ENCODE measurements at places on chromosomes 6 and 20.

- no peak for DNase-seq
Measured at GRCh38 chr6:3328796-3329195, 70.0 kb downstream of the PSMG4 start.

DNA sequence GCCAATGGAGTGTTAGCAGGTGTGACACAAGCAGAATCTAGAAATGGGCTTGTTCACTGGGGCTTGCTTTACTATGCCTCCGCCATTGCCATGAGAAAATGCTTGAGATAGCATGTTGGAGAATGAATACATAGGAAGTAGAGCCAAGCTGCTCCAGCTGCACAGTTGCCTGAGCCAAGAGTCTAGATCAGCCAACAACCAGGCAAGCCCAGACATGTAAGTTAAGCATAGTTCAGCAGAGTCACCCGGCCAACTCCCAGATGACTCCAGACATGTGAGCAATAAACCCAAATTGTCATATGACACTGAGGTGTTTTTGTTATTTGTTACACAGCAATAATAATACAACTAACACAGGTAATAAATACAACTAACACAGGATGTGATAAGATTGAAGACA, 167.9 kb downstream of the HAO1 start:
- no peak for DNase-seq

GRCh38 chr6:75693534-75693933, 55.5 kb upstream of the MYO6 start:
- DNase-seq: no peak

GRCh38 chr20:49475292-49476015, 7.0 kb downstream of the KCNB1 start:
- no peak for DNase-seq

GRCh38 chr6:28953585-28954258, 29.9 kb upstream of the TRIM27 start:
- DNase-seq: no peak

DNA sequence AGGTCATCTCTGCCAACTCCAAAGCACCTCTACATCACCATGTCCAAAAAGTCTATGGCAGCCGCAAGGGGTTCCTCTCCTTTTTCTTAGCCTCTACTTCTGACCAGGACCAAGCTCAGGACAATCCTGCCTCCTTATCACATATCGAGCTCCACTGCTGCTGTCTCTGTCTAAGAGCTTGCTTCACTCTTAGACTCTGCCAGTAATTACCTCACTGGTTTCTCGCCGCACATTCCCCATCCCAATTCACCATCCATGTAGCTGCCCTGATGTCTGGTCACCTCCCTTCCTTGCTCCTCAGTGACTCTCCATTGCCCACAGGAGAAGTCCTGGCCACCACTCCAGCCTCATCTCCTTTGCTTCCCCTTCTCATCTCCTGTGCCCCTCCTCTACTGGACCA, 24.1 kb upstream of the PI16 start:
- DNase-seq: no peak

DNA sequence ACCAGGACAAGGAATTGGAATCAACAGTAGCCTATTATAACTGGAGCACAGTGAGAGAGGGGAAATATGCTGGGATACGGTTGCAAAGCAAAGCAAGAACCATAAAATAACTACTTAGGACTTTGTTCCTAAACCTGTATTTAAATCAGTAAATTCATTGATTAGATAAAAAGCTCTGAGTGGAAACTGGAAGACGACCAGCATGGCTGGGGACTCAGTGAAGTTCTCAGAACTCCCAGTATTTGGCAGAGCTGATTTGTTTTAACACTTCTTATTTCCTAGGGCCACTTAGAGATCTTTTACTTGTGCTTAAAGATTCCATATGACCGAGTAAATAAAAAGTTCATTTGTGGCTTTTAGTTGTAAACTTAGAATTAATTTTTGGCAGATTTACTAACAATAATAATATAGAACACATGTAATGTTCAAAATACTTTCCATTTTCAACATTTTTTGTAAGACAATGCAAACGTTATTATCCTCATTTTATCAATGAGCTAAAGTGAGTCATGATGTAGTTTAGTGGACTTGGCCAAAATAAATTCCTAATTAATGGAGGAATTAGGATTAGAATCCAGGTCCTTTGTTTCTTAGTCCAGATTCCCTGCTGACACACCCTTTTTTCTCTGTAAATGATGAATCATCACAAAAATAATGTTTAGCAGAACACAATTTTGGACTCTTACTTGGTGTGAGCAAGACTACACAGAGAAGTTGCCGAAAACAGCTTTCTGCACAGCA, 392.9 kb downstream of the GJA1 start:
- DNase-seq: no peak

GRCh38 chr6:21914121-21914973, 320.8 kb downstream of the SOX4 start:
- DNase-seq: peak; percentile 14

GRCh38 chr6:125699591-125699990, 49.8 kb upstream of the HEY2 start:
- DNase-seq: no peak

DNA sequence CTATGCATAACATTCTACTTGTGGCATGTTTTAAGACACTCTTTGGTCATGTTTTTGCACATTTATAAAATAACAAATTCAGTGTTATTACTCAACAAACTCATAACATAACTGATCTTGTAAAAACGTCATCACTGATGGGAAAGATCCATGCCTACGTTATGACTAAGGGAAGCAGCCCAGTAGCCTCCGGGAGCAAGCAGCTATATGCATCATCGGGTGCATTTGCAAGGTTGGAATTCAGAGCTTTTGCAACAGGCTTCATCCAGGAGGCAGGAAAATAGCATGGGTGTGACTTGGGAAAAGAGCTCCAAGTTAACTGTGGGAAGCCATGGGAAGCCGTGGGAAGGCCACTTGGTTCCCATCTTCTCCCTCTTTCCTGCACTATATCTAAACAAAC, 271.6 kb upstream of the SGK1 start:
- no peak for DNase-seq

- DNase-seq: no peak
Measured at GRCh38 chr6:47352194-47352920, 42.7 kb upstream of the TNFRSF21 start.

DNA sequence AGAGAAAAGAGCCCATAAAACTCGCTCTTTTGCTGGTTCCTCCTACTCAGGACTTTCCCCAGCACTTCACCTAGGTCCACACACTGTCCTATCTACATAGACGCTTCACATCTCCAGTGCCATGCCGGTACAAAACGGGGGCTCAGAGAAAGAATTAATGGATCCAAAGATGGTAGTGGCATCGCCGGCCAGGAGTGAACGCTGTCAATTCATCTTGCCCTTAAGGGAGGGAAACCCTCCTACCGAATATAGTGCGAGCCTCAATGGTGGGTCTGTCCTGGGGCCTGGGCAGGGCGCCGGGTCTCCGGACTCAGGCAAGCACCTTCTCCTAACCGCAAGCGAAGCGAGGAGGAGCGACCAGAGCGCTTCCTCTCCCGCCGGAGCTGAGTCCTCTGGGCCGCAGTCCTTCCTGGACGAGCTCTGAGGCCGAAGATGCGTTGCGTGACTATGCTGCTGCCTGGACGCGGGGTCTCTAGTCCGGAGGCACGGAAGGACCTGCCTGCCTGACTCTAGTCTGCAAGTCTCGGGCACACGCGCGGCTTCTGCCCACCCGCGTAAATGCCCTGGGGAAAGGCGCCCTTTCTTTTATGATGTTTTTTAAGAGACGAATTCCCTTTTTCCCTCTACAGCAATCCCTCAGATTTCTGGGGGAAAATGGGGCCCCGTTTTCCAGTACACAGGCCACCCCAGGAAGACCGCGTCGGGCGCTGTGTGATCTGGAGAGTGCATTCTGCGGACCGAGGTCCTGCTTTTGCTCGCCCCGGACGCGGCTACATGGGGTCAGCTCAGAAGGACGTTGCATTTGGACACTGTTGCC, 100.1 kb upstream of the PRDM1 start:
- DNase-seq: no peak

- DNase-seq: no peak
Measured at GRCh38 chr6:156846845-156847599, 69.8 kb downstream of the ARID1B start.

GRCh38 chr20:20405623-20406022, 37.7 kb downstream of the INSM1 start:
- no peak for DNase-seq

- no peak for DNase-seq
Measured at GRCh38 chr6:91043751-91044150, 456.9 kb upstream of the MAP3K7 start.

DNA sequence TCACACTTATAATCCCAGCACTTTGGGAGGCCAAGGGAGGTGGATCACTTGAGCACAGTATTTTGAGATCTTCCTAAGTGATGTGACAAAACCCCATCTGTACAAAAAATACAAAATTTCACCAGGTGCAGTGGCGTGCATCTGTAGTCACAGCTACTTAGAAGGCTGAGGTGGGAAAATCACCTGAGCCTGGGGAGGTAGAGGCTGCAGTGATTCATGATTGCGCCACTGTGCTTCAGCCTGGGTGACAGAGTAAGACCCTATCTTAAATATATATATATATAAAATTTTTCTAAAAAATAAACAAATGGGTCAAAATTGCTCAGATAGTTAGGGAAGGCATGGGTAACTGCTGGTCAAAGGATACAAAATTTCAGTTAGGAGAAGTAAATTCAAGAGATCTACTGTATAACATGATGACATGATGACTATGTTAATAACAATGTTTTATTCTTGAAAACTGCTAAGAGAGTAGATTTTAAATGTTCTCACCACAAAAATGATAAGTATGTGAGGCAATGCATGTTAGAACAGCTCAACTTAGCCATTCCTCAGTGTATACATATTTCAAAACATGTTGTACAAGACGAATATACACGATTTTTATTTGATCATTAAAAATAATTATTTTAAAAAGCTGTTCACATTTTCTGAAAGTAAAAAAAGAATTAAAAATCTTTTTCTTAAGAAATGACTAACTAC, 24.4 kb downstream of the TBC1D32 start:
- no peak for DNase-seq

DNA sequence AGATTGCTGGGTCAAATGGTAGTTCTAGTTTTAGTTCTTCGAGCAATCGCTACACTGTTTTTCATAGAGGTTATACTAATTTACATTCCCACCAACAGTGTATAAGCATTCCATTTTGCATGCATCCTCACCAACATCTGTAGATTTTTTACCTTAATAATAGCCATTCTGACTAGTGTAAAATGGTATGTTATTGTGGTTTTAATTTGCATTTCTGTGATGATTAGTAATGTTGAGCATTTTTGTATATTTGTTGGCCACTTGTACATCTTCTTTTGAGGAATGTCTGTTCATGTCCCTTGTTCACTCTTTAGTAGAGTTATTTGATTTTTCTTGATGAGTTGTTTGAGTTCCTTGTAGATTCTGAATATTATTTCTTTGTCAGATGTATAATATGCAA, 236.2 kb downstream of the GRM1 start:
- no peak for DNase-seq

- no peak for DNase-seq
Measured at GRCh38 chr6:167452338-167453081, 127.6 kb downstream of the TTLL2 start.

DNA sequence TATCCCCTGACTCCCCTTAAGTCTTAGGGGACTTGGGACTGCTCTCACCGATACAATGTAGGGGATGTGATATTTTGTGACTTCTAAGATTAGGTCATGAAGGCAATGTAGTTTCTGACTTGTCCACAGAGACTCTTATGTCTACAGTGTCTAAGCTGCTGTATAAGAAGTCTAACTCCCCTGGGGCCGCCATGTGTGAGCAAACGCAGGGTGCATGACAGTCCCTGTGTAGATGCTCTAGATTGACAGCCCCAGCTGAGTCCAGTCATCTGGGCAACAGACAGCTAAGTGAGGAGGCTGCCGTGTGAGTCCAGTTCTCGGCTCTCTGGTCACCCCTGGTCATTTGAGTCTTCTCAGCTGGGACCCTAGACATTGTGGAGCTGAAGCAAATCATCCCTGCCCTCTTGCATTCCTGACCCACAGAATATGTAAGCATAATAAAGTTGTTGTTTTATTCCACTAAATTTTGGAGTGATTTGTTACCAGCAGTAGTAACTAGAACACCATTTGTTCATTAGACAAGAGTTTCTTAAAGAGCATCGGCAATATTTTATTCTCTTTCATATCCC, 743.3 kb upstream of the CHD6 start:
- no peak for DNase-seq

GRCh38 chr6:167572841-167573271, 248.0 kb downstream of the TTLL2 start:
- DNase-seq: no peak

GRCh38 chr6:12012038-12012557, at the start of gene HIVEP1:
Gene HIVEP1 (plus strand): TSS chr6:12012312. CDS start chr6:12015629, 3,317 bp downstream.
- peak; percentile 7 for DNase-seq

DNA sequence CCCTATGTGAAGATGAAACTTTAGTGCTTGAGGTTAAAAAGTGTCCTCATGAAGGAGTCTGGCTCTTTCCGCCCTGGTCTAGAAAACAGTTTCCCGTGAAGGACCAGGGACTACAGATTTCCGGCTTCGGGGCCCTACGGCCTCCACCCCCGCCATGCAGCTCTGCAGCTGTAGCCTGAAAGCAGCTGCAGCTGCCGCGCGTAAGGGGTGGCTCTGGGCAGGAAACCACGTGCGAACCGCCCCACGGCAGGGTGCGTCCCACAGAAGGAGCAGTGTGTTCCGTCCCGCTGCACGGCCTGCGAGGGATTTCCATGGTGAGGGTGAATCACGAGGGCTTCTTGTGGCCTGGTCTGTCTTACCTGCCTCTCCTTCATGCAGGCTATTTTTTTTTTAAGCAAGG, 117.0 kb downstream of the ERMARD start:
- DNase-seq: no peak

DNA sequence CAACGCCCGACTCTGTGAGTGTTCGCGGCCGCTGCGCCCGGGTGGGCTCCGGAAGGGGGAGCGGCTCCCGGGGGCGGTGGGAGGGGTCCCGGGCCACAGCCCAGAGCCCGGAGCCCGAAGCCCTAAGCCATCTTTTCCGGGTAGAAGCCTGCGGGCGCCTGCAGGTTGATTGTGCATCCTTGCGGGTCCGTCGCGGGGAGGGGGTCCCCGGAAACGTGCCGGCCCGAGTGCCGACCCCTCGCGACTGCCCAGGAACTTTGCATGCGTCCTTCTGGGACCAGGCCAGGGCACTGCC, 413 bp downstream of the PTPRA start:
- peak; percentile 21 for DNase-seq

GRCh38 chr6:152750694-152751093, at the start of gene VIP:
Gene VIP (plus strand): TSS chr6:152750797. CDS start chr6:152752178, 1,381 bp downstream.
- DNase-seq: no peak

All from activated naive CD8-positive, alpha-beta T cell treated with anti-CD3 and anti-CD28 coated beads, Interleukin-2, amount 50 U/mL, for 16 hours (primary cell).